ENCODE measurements at places on chromosomes 6 and 20.
A peak's percentile ranks its signal among the peaks of the same experiment; 100 is the strongest.

GRCh38 chr6:15481390-15482291 lies 181.2 kb downstream of the DTNBP1 start:
- DNase-seq = no peak

DNA sequence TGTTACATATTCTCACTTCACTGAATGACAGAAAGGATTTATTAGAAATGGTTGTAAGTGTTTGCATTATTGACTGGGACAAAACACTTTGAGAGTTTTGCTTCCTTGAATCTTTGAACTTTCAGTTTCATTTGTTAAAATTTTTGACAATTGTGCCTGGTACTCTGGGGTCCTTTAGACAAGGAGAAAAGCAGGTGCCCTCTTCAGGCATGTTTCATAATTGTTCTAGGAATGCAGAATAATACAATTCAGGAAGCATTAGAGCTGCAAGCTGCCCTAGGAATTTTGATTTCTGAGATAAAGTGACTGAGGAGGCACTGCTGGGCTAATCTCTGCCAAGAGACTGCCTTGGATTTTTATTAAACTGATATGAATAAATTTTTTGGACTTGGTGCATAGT lies 49.7 kb downstream of the TOP1 start:
- DNase-seq = peak; percentile 79

DNA sequence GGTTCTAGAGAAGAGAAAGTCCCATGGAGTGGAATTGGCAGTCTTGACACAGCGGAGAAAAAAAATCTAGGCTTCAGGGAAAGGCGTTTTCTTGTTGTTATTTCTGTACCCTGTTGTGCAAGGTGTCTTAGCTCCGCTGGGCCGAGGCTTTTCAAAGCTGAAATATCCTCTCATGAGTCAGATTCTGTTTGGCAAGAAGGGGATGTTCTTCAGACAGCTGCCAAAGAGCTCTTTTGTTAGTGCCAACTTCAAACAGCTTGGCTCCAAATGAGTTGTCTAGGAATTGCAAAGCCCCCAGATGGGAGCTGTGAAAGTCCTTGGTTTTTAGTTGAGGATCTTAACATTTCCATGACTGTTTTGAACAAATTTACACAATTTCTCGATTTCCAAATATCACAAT lies 45.6 kb downstream of the LRRN4 start:
- DNase-seq = peak; percentile 78

DNA sequence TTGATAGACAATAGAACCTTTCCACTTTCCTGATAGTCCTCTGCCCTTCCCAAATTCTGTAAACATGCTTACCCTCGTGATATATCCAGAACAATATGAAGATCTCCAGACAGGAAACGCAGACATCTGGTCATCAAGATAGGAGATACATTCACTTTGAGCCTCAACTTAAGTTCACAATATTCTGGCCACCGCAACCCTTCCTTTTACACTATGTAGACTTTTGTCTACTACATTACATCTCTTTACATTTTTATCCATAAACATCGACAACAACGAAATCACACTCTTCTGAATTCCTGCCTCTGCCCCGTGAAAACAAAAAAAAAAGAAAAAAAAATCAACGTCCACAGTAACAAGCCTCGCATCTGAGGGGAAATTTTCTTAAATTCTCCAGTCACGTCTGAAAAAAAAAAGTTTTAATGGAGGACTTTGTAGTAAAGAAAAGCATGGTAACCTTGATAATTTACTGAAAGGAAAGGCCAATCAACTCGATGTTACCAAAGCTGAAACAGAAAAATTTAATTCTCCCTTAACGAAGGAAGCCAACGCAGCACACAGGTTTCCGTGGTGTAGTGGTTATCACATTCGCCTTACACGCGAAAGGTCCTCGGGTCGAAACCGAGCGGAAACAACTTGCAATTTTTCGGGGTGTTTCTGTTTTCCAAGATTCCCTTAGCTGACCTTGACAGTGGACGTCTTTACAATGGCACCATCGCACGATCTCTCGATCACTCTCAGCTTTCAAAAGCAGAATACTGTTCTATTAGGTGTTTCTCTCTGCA lies 21.8 kb downstream of the POM121L2 start:
- DNase-seq = no peak

DNA sequence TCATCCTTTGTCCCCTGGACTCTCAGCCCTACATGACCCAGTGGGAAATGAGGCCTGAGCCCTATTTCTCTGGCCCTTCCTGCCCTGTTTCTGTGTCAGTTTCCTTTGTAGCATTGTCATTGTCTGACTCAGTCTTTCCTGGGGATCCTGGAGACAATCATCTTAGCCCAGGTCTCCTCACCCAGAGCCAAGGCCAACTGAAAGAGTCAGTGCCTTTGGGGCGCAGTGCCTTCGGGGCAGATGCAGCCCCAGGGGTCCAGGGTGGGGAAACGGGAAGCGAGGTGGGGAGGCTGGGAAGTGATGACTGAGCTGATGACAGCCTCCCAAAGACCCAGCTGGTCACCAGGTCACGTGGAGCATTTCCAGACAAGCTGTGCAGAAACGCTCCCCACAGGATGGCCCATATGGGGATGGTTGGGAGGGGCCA lies 93.3 kb upstream of the SULF2 start:
- no peak for DNase-seq
